ENCODE measurements at places on chromosomes 2 and 18.

DNA sequence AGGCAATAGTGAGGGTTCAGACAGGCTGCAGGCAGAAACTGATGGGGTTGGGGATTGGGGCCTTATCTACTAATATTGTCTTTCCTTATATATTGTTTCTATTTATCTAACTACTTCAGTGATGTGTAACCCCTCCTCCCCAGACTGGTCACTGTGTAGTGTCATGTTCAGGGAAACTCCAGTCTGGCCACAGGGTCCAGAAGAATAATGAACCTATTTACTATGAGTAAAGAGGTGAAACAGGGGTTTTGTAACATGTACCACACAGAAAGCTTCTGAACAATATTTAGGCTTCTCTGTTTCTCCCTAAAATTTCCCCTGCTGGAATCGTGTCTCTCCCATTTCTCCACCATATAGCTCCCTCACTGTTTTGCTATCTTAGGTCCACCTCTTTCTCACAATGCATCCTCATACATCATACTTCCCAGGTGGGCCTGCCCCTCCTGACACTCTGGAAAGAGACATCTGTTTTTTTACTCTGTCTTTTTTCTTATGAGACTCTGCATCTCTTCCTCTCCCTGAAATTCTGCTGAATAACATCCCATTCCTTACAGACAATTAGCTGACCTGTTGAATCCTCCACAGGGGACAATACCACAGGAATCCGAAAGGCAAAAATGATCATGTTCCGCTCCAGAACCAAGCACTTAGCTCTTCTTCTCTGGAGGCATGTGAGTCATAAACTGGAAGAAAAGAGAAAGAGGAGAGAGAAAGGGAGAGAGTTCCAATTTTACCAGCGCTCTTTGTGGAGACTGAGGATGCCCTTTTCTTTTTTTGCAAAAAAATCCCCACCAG, 154.8 kb downstream of the ZEB2 start:
- no peak for DNase-seq

GRCh38 chr2:118750959-118751565, 96.4 kb downstream of the EN1 start:
- no peak for DNase-seq

GRCh38 chr2:71962911-71963694, 184.6 kb downstream of the CYP26B1 start:
- DNase-seq = no peak

DNA sequence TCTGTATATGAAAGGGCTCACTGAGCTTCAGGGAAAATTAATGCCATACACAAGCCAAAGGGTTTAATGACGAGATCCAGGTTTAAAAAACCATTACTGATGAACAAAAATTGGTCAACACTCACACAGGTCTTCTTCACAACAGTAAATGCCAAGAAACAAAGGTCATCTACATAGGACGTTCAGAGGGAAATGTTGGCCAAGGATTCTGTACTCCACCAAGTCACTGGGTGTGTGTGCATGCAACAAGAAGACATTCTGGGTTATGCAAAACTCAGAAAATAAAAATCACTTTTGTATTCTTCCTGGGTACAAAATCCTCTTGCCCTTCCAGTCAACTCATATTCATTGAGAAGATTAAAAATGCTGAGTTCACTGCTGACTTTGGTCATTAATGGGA, 78.3 kb downstream of the ACTR2 start:
- no peak for DNase-seq

GRCh38 chr2:146918280-146918679, 926.5 kb upstream of the ACVR2A start:
- DNase-seq = no peak

GRCh38 chr2:235740821-235741220, 247.0 kb downstream of the AGAP1 start:
- no peak for DNase-seq

DNA sequence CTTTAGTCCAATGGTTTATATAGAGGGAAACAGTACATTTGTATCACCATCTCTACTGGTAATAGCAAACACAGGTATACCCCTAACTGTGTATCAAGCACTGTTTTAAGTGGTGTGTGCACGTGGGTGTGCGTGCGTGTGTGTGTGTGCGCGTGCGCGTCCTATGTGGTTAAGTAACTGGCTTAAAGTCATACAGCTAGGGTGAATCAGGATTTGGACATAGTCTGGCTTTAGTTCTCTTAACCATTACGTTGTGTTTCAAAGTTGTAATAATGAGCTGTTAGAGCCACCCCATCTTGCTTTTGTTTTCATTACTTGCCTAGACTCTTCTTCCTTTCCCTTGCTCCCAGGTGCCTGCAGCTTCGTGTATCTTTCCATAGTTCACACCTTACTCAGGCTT, 2.1 kb downstream of the HADHB start:
- no peak for DNase-seq

GRCh38 chr2:129006135-129006886, 687.6 kb upstream of the HS6ST1 start:
- DNase-seq = no peak

- DNase-seq = no peak
Measured at GRCh38 chr2:106516436-106516835, 29.3 kb downstream of the CD8B2 start.

- DNase-seq = no peak
Measured at GRCh38 chr2:175579646-175580045, 398.1 kb upstream of the ATP5MC3 start.

DNA sequence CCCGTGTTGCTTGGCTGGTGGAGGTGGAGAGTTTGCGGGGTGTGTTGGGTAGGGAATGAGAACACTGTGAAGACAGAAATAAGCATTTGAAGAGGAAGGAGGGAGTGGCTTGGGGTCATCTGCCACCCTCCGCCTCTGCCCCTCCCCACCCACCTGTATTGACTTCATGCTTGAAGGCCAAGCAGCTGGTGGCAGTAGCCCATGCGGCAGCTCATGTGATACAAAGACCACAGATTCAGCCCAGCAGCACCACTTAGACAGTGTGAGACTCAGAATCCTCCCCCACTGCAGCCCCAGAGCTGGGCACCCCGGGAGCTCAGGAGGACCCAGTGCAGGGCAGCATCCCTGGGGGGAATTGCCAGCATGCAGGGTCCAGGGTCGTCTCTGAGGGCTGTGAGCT, 15.4 kb downstream of the NPPC start:
- DNase-seq = no peak

GRCh38 chr2:170434900-170435621, 257.1 kb downstream of the MYO3B start:
- no peak for DNase-seq

- no peak for DNase-seq
Measured at GRCh38 chr2:241887806-241888522, 18.4 kb downstream of the RTP5 start.

- no peak for DNase-seq
Measured at GRCh38 chr2:98880266-98881152, 55.5 kb downstream of the CRACDL start.

GRCh38 chr2:10993001-10993481, 81.3 kb downstream of the KCNF1 start:
- no peak for DNase-seq

DNA sequence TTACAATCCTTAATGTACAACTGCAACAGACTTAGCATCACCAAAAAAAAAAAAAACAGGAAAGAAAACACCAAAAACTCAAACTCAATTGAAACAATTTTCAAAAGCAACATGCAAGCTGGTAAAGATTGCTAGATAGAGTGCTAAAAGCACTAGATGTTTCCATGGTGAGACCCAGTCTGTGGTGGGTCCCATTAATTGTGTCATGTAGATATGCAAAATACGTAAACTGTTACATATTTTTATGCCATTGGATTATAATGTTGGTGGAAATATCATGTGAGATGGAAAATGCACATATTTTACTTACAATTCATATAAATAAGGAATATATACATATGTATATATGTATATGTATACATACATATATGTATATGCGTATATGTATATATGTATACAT, 30.5 kb downstream of the CSRNP3 start:
- no peak for DNase-seq

- DNase-seq = no peak
Measured at GRCh38 chr18:44039826-44040225, 640.9 kb upstream of the SETBP1 start.

DNA sequence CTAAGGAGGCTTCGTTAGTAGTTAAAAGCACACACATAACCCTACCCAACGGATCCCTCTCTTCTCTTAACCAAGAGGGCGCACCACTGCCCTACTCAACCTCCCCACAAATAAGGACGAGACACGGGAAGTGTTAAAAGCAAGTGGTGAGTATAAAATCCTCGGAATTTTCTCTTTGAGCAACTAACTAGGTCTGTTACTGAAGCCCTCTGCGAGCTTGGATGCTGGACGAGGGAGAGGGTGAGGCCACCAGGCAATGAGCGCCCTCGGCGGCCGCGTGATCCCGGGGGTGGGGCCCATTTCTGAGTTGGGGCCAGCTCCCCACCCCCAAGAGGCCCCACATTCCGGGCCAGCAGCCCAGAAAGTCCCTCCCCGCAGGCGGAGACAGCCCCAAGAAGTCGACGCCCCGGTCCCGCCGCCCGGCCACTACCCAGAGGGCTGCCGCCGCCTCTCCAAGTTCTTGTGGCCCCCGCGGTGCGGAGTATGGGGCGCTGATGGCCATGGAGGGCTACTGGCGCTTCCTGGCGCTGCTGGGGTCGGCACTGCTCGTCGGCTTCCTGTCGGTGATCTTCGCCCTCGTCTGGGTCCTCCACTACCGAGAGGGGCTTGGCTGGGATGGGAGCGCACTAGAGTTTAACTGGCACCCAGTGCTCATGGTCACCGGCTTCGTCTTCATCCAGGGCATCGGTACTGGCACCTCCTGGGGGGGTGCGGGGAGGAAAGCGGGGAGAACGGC, at the start of gene CYBRD1:
Gene CYBRD1 (plus strand): TSS at position 423 of the 736 bp plus-strand sequence. CDS start 72 bp downstream, at position 495.
- DNase-seq = peak; percentile 14

- DNase-seq = no peak
Measured at GRCh38 chr2:8225798-8226197, 456.1 kb upstream of the ID2 start.

GRCh38 chr2:60440079-60440766, 113.2 kb downstream of the BCL11A start:
- DNase-seq = no peak

DNA sequence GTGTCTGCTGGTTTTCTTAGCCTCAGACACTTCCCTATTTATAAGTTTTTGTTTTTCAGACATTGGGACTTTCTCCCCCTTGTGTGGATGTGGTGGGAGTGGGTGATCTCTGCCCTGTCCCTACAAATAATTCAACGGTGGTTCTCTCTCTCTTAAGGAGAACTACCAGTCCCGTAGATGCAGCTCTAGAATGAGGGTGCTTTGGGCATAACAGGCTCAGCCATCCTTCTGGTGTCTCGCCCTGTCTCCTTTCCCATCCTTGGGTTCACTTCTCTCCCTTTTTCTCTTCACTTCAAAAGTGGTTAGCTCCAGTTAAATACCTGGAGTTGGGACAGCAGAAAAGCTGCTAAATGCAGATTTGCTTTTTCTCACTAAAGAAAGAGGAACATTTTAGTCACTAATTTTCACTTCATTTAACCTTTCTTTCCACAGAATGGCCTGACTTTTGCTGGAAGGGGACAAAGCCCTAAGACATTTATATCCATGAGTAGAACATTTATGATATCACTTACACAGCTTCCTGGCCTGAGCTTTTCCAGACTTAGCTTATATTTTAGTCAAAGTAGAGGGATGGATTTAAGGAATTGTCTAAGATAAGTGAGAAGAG, 121.2 kb upstream of the CXCR4 start:
- DNase-seq = no peak

DNA sequence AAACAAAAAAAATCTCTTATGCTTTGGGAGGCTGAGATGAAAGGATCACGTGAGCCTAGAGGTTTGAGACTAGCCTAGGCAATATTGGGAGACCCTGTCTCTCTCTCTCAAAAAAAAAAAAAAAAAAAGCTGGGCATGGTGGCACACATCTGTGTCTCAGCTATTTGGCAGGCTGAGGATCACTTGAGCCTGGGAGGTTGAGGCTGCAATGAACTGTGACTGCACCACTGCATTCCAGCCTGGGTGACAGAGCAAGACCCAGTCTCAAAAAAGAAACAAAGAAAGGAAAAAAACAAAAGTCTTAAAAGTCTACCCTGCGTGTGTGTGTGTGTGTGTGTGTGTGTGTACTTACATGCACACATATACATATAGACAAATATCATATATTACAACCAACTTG, 25.3 kb upstream of the OR6B3 start:
- DNase-seq = no peak

GRCh38 chr2:224259831-224260230, 142.1 kb downstream of the FAM124B start:
- DNase-seq = no peak

GRCh38 chr18:13353084-13353823, 134.7 kb downstream of the LDLRAD4 start:
- no peak for DNase-seq

GRCh38 chr2:28602751-28603639, 107.1 kb downstream of the PLB1 start:
- DNase-seq = no peak

DNA sequence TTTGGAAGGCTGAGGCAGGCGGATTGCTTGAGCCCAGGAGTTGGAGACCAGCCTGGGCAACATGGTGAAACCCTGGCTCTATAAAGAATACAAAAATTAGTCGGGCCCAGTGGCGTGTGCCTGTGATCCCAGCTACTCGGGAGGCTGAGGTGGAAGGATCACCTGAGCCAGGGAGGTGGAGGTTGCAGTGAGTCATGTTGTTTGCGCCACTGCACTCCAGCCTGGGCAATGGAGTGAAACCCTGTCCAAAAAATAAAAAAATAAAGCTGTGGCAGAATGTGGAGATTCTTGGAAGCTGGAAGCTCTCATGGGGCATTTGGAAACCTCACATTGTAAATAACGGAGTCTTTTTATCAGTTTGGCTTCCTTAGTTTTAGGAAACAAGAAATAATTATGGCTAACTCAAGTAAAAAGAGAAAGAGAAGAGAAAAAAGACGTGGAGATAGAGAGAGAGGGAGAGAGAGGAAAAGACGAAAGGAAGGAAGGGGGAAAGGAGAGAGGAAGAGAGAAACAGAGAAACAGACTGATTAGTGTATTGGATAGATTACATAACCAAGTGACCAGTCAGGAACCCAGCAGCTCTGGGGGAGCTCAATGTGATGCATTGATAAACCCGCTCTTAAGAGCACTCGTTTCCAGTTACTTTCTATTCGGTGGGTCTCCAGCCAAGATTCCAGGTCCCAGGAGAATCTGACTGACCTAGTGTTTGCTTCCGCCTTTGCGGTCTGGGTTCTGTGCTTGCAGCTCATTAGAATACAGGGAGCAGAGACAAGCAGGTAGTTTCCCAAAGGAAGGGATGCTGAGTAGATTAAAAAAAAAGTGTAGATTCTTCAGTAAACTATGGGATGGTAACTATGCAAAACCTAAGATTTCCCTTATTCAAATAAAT, 1.1 kb upstream of the SPAST start:
- no peak for DNase-seq

- DNase-seq = no peak
Measured at GRCh38 chr2:80008596-80008995, 296.0 kb downstream of the LRRTM1 start.

DNA sequence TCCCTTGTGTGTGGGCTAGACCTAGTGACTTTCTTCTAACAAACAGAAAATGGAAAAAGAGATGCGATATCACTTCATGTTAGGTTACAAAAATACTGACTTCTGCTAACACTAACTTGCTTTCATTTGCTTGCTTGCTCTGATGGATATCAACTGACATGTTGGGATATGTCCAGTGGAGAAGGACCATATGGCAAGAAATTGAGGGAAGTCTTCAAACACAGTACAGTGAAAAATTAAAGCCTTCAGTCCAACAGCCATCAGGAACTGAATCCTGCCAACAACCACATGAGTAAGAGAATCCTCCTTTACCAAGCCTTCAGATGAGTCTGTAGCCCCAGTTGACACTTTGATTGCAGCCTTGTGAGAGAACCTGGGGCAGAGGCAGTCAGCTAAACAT, 143.9 kb downstream of the MAIP1 start:
- DNase-seq = no peak

- no peak for DNase-seq
Measured at GRCh38 chr2:63669596-63669995, 80.8 kb downstream of the MDH1 start.

- no peak for DNase-seq
Measured at GRCh38 chr2:163401481-163401880, 334.3 kb downstream of the FIGN start.

Measured in stimulated activated CD4-positive, alpha-beta T cell treated with anti-CD3 and anti-CD28 coated beads, Interleukin-1b, Interleukin-23, amount 100 ng/mL, for 24 hours (primary cell).